ENCODE measurements at places on chromosomes 5 and 9.

DNA sequence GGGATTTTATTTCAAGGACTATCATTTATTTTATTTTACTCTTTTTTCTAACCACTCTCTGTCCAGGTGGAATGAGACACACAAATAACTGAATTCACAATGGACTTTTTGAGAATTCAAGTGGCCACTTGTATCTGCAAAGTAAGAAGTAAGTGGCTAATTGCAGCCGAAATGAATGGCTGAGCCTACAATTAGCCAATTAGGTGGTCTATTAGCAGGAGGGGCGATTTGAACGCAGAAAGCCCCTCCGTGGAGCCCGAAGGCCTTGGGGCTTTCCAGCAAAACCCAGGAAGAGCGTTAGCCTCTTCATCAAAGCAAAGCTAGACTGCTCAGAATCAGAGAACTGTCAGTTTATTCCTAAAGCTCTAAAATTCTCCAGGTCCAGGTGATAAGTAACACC lies 176.9 kb downstream of the EBF1 start:
- peak; percentile 21 for DNase-seq

- no peak for DNase-seq
Observed at GRCh38 chr5:154351566-154351965, 94.2 kb upstream of the SAP30L start.

GRCh38 chr5:156339139-156339841 lies 12.3 kb downstream of the SGCD start:
- DNase-seq, result no peak

GRCh38 chr5:74870299-74871067 lies 4.3 kb upstream of the FAM169A start:
- DNase-seq, result no peak

DNA sequence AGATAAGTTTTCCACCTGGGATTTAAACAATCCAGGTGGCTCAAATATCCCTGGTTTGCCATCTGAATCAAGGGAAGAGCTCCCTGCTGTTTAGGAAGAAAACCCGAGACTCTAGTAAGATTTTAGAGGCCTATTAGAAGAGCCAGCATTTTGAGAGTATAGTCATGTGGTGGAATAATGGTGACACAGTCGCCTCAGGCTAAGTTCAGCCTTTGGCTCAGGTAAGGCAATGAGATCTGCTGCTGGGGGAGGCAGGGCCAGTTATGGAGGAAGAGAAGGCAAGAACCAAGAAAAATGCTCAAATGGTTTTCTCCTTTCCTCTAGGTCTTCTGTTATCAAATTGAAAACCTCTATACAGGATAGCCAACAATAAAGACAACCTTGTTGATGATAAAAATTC lies 16.2 kb downstream of the RAD1 start:
- DNase-seq, result peak; percentile 37

- no peak for DNase-seq
Observed at GRCh38 chr9:127458921-127459320, 7.6 kb downstream of the LRSAM1 start.

DNA sequence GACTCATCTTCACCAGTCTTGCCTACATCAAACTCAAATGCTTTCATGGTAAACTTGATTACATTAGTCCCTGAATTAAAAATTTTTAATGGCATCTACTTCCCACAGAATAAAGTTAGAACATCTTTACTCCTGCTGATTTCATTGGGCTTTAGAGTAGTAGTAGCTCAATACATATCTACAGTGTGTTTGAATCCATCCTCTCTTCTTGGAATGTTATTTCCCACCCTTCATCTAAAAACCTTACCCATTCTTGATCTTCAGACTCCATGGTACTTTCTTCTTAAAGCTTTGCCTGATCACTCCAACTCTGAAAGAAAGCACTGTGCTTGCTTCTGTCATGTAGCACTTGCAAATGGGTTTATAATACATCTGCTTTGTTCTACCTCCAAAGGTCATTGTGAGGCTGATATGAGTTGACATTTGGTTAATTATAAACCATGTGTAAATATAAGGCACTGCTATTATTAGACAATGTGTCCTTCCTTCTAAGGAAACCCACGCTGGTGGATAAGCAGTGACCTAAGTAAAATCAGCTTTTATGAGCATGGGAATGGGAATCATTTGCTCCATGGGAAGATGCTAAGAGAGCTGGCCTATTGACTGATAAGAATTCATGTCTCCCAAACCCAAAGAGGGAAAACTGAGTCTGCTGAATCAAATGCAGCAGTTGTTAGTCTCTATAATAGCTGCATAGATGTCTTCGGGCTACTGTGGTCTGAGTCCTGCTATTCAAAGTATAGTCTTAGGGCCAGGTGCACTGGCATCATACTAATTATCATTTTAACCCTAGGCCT lies 7.5 kb upstream of the PRLR start:
- no peak for DNase-seq

GRCh38 chr9:126618585-126619360 lies 5.0 kb downstream of the LMX1B start:
- peak; percentile 48 for DNase-seq

- DNase-seq, result no peak
Observed at GRCh38 chr5:148641735-148642134, 12.6 kb downstream of the HTR4 start.

DNA sequence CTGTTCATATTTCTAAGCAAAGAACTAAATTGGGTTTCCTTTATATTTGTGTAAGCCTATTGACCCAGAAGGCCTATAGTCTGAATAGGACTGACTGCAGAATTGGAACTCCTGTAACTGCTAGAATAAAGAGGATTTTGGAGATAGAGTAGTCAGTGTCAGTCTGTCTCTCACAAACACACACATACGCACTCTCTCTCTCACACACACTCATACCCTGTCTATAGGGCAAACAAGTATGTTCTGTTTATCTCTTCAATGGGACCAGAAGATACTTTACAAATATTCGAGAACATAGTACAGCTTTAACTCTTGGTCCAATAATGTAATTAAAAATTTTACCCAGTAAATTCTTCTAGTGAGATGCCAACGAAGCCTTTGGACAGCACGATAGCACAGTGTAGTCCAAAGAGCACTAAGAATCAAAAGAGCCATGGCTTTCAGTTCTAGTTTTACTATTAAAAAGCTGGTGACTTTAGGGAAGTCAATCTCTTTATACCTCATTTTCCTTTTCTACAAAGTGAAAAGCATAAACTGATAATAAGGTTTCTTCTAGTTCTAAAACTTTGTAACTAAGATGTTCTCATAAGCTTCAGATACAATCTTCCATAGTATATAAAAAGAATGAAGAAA lies 19.3 kb downstream of the ABHD17B start:
- DNase-seq, result no peak

DNA sequence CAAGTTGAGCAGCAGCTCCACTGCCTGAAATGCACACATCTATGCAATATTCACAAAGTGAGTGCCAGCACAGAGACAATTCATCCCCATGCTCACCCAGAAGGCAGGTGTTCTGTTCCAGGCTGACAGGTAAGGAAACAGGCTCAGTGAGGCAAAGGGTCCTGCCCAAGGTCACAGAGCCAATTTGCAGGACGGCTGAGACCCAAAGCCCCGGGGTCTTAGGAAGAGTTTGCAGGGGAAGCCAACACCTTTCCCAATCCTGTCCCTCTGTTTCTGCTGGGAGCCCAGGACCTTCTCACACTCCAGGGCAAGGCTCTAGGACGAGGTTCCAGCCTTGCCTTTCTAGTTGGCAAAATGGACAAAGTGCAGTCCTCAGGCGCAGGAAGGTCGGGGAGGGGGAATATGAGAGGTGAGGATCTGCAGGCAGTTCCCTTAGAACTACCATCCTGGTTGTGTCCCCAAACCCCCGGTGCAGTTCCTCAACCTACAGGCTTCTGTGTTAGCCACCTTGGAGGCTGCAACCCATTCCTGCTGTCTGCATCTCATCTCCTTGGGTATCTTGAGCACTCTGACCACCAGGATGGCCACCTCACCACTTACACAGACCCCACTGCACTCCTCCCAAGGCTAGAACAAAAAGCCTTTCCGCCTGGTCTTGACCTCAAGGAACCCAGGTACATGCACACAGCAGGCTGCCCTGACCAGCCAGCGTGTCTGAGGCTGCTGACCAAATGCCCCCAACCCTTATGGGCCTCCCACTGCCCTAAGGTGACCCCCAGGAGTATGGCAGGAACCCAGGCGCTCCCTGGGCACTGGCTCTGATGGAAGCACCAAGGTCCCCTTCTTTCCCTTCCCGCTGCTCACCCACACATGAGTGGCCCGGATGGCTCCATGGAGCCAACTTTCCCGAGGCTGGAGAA lies 1.9 kb upstream of the BRD3 start:
- no peak for DNase-seq

DNA sequence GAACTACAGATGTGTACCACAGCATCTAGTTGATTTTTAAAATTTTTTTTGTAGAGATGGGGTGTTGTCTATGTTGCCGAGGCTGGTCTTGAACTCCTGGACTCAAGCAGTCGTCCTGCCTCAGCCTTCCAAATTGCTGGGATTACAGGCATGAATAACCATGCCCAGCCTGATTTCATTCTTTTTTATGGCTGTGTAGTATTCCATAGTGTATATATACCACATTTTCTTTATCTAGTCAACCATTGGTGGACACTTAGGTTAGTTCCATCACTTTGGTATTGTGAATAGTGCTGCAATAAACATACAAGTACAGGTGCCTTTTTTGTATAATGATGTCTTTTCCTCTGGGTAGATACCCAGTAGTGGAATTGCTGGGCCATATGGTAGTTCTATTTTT lies 3.8 kb downstream of the RCL1 start:
- no peak for DNase-seq

DNA sequence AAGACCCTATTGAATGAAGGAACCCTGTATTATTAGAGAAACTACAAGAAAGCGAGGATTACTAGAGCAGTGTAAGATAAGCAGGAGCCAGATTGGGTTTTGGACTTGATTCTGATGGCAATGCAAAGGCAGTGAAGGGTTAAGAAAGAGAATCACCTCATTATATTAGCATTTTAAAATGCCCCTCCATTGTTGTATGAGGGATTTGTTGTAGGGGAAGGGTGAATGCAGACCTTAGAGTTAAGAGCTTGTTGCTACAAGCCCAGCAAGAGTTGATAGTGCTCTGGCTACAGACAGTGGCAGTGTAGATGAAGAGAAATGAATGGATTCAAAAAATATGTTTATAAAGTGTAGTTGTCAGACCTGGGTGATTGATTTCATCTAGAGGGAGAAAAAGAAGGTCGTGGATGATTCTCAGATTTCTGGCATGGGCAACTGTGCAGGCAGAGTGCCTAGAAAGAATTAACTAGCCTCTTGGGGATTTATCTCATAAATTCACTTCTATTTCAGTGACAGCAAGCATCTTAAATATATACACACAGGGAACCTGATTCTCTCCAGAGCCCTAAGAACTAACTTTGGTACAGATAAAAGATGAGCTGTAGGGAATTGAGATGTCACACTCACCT lies 344.8 kb downstream of the ARRDC3 start:
- DNase-seq, result no peak

GRCh38 chr9:115939065-115939765 lies 214.4 kb upstream of the PAPPA start:
- no peak for DNase-seq

- DNase-seq, result no peak
Observed at GRCh38 chr5:107389130-107389774, 281.5 kb downstream of the EFNA5 start.

DNA sequence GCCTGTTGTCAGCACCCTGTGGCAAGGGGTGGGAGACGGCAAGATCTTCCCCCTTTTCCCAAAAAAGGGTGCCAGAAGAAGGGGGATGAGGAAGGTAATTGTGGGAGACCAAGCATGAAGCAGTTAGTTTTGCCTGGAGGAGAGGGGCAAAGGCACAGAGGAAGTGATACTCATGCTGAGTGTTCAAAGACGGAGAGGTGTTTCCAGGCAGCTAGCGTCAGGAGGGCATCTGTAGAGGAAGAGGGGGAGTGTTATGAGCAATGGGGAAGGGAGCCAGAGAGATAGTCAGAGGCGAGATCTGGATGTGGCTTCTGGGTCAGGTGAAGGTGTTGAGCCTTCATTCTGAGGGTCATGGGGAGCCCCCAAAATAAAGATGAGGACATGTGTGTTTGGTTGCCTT lies 26.9 kb upstream of the ADAM19 start:
- DNase-seq, result no peak

- DNase-seq, result peak; percentile 75
Observed at GRCh38 chr5:65142511-65143011, 339.2 kb downstream of the ADAMTS6 start.

GRCh38 chr5:139459451-139459934 lies 3.0 kb downstream of the ECSCR start:
- DNase-seq, result peak; percentile 18

- DNase-seq, result no peak
Observed at GRCh38 chr5:33679791-33680190, 212.0 kb downstream of the ADAMTS12 start.

DNA sequence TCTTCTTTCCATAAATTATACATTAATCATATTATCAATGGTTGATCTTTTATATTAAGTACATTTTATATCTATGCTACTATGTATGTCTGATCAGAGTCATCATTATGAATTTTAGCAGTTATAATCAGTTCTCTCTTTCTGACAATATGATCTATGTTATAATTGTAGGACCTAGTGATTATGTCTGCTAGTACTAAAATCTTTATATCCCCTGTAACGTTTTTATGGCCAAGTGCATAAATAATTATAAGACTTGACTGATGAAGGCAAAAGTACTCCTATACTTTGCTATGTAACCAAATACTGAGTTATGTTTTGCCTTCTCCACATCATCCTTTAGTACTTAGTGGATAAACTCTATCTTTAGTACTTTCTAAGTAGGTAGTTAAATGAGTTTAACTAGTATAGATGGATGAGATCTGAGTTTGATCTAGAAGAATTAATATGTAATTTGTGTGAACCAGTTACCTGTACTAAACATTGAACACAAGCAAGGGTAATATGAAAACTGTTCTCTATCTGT lies 75.4 kb downstream of the SLF1 start:
- no peak for DNase-seq

DNA sequence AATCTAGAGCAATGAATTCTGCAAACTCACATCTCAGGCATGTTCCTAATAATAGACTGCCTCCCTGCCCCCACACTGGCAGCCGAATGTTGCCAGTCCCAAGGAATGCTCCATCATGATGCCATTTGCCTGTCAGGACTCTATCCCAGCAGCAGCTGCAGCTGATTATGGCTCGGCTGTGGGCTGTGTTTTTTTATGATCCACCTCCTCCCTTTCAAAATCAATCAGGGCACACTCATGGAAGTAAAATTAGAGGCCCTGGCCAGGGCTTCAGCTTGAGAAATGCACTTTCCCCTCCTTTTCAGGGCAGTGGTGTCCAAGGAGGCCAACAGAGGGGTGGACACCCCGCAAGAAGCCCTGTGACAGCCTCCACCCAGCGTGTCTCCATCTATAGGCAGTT lies 176.7 kb upstream of the S1PR3 start:
- DNase-seq, result no peak

- DNase-seq, result no peak
Observed at GRCh38 chr9:127734247-127734746, 797 bp downstream of the TOR2A start.

GRCh38 chr9:134161647-134162046 lies 2.7 kb downstream of the RNU6ATAC start:
- DNase-seq, result no peak

- DNase-seq, result no peak
Observed at GRCh38 chr5:136001466-136001981, 27.3 kb upstream of the TGFBI start.

- no peak for DNase-seq
Observed at GRCh38 chr5:4928409-4928808, 211.7 kb upstream of the ADAMTS16 start.

- no peak for DNase-seq
Observed at GRCh38 chr5:57327561-57328367, 153.9 kb downstream of the GPBP1 start.
